ENCODE measurements at places on chromosomes 5 and 9.
A peak's percentile ranks its signal among the peaks of the same experiment; 100 is the strongest.

DNA sequence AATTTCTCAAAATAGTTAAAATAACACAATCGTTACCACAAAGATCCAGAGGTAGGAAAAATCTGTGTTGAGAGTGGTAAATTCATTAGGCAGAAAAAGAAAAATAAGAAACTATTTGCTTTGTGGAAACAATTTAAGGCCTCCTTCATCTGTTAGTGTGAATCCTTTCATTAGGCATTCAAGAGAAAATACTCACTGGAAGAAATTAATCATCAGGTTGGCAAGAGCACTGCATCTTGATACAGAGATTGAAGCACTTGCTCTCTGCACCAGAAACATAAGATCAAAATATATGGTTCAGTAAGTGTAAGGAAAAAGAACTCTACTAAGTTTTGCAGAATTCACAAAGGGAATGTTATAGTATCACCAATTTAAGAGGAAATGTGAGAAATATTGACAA, 44.4 kb downstream of the TTC39B start:
- DNase-seq, result no peak

- peak; percentile 9 for DNase-seq
Observed at GRCh38 chr5:159310511-159310910, 19.8 kb downstream of the IL12B start.

DNA sequence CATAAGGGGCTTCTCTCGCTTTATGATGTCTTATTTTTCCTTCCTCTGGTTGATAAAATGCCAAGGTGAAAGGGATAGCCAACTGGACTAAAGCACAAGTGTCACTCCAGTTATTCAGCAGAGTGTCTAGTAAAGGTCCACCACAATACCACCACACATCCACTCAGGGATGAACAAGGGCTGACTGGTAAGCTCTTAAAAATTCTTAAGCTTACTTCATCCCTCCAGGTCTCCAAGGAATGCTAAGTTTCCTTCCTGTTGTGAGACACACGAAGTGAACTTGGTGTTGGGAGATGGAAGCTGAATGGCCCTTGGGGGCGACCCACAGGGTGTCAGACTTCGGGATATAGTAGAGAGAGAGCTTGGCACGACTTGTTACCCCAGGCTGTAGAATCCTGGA, 3.2 kb upstream of the HMGCS1 start:
- DNase-seq, result no peak

DNA sequence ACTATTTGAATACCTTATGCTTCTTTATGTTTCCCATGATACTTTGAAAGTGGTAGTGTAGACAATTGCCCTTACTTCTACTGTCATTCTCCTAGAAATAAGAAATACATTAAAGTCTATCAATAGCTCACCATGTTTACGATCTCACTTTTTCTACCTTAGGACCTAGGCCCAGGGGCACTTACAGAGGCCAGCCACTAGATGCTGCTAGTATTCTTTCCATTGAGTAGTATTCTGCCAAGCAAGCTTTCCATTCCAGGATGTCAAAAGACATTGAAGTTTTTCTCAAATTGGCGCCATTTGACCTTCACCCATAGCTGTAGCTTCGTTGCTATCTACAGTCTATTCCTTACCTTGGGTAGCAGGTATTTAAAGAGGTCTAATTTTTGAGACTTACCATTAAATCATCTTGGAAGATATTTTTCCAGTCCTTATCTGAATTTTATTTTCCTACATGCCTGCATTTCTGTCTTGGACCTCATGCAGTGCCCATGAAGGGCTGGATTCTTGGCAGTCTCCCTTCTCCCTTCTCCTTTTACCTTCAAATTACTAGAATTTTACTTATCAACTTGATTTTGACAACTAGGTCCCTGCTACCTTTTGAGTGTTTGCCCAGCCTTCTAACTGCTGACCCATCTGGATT, 246.0 kb upstream of the NUDT12 start:
- DNase-seq, result no peak

DNA sequence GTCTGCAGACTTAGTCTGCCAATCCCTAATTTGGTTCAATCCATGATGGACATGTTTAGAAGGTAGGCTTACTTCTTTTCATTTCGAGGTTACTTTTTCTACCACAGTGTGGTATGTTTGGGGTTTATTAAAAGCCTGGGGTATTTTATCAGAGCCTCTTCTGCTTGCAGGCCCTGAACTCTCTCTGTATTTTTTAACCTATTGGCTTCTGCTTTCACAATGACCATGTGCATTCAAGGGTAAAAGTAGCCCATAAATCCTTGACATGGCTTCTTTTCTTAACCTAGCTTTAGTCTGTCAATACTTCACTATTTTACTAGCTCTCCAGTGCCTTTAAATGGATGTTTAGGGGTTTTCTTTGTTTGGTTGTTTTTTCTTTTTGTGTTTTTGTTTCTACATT, 286.6 kb downstream of the FER start:
- no peak for DNase-seq

Data from activated gamma-delta T cell (primary cell).